ENCODE measurements at places on chromosomes 6 and 20.

DNA sequence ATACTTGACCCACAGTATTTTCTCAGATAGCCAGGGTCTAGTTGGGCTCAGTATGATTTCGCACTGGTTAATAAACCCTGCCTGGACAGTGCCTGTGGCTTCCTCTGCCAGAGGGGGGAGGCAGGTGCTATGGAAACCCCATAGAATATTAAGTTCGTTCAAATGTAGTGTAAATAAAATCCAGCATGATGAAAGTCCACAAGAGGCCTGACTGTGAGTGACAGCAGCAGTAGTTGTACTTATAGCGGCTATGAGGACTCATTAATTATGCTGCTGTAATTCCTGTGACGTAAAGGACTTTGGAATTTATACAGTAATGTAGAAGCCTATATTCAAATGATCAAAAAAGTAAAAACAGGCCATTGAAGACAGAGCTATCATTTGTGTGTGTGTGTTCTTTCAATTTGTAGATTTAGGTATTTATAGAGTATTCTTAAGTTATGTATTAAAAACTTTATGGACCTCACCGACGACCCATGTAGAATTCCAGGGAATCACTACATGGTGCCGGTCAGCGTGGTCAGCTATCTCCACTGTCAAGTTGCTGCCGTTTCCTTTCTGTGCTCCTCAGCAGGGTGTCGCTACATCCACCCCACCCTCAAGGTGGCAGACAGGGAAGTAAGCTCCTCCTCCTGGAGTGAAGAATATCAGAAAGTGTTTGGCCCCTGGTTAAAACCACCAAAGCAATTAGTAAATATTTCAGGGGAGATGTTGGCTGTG is 10.0 kb downstream of the PYGB start:
- no peak for DNase-seq

- no peak for DNase-seq
Measured at GRCh38 chr6:42724825-42725224, 2.4 kb upstream of the PRPH2 start.

DNA sequence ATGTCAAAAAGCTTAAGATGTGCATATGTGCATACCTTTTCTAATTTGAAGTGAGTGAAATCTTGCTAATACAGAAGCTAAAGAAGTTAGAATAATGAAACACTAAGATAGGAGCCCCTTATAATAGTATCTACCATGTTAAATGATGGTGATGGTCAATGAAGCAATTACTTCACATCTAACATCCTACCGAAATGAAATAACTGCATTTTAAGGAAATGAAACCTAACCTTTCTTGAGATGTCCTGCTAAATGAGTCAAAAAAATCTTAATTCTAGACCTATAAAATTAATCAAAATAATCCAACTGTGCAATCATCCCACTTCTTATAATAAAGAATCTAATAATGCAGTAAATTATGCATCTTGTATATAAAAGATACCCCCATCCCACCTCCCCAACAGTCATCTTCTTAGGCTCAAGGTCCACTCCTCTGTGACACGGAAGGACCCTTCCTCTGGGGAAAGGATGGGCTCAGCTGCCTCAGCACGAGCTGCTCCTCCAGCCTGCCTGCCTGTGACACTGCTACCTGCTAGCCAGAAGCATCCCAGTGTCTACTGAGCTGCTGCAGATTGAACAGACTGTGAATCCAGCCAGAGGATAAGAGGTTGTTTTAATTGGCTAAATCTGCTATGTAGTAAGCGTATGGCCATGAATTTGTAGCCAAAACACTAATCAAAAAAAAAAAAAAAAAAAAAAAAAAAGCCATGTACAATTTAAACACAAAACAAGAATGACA is 129.6 kb upstream of the BEND3 start:
- no peak for DNase-seq

DNA sequence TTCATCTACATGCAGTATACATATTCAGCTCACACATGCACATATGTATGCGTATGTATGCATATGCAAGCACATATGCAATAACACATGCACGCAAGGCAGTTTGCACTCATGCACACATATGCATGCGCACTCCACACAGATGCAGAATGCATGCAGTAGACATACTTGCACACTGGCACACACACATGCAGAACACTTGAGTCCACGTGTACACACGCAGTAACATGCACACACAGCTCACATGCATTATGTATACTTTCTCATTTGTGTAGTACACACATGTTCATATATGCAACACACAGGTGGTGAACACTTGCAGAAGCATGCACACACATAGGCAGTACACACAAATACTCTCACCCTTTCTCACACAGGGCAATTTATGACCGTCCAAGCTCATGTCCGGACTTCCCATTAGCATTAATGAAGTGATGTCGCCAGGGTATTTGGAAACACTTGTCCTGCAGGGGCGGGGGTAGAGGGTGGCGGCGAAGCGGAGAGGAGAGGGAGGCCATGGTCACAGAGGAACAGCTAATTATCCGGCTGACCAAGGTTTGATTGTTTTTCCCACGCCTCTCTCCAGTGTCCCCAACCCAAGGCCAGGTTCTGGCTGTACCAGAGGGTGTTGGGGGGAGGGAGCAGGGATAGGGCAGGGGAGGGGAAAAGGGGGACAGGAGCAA is 91.3 kb downstream of the VEGFA start:
- DNase-seq, result no peak

- peak; percentile 79 for DNase-seq
Measured at GRCh38 chr6:137882225-137882961, 15.3 kb downstream of the TNFAIP3 start.

DNA sequence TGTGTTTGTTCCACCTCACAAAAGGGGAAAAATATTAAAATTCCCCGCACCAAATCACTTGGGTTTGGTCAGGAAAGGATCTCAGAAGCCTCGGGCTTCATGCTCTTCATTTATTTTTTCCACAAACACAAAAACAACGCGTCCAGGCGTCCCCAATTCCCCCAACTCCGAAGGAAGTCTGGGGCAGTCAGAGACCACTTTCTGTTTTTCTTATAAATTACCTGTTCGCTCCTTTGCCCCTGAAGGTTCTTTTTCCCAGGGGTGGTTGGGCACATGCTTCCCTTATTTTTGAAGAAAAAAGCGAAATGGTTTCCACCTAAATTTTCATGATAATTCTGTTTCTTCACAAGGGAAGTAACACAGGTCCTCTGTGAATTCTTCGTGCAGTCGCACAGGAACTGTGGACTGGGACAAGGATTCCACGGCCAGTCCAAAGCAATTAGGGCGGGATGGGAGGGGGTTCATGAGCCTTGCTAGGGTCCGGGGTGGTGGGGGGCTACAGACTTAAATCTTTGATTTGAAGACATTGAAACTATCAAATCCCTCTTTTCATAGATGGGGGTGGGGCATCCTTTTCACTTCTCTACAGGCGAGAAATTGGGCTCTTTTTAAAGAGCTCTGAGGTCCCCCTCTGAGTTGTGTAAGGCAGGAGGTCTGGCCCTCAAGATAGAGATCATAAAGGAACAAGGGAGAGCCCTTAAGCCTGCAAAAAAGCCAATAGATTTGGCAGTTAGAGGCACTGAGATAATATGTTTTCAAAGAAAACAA is 30.5 kb upstream of the HFE start:
- peak; percentile 50 for DNase-seq

DNA sequence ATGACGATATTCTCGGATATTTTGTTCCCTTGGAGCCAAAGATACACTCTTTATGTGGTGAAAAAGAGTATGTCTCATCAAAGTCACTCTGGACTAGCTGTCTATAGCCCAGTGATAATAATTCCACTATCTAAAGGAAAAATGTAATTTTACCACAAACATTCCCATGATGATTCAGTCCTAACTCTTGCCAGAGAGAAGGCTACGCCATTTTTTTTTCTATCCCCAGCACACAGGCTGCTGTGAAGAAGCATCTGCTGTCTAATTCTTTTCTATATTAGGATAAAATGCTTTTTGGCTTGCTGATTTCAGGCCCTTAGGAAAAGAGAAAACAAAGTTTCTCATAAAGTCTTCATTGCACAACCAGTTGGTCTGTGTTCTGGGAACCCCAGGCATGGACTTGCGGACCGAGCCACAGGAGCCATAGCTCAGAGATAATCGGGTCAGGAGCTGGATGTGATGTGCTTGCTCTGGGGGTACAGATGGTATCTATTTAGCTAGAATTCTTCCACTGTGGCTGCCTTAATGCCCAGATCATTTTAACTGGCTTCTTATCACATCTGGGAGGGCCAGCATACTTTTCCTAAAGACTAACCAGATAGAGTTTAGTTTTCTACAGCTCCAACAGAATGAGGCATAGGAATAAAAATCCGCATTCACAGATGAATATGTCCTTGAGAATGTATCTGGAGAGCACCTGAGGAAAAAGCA is 683.7 kb upstream of the ID4 start:
- DNase-seq, result no peak

DNA sequence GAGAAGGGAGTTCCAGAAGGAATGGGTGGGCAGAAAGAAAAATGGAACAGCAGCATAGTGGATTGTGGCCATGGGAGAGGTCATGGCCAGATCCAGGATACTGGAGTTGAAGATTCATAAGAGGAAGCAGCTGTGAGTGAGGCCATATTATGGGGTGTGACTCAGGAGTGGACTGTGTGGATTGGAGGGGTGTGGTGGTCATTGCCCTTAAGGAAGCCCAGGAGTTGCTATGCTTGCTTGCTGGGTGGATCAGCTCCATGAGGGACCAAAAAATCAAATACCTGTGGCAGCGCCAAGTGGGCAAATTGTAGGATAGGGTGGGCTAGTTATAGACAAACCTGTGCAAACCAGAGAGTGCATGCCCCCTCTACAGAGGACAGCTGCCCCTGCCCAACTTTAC is 18.3 kb downstream of the LRRC1 start:
- no peak for DNase-seq

GRCh38 chr6:79246891-79247290 is 12.4 kb upstream of the HMGN3 start:
- peak; percentile 72 for DNase-seq

- no peak for DNase-seq
Measured at GRCh38 chr6:43105538-43106222, 29.6 kb downstream of the PTK7 start.

GRCh38 chr6:47254906-47255305 is 54.8 kb downstream of the TNFRSF21 start:
- DNase-seq, result no peak

DNA sequence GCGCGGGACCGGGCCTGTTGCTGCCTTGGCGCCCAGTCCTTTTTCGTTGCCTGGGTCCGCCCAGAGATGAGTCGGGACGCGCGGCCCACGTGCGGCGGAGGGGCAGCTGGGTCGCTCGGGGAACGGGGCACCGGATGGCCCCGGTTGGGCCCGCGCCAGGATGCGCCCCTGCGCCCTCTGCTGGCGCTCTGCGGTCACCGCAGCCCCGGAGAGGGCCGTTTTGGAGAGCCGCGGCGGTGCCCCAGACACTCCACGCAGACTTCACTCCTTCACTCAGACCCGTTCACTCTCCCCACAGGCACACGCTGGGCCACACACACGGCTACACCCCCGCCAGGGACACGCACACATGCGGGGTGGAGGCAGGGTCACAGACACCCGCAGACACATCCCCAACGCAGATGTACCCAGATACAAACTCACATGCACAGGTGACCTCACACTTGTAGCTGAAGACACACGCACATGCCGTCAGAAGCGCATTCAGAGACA is 38.8 kb downstream of the SRC start:
- peak; percentile 34 for DNase-seq

GRCh38 chr6:158185729-158186456 is 17.7 kb downstream of the GTF2H5 start:
- peak; percentile 15 for DNase-seq

DNA sequence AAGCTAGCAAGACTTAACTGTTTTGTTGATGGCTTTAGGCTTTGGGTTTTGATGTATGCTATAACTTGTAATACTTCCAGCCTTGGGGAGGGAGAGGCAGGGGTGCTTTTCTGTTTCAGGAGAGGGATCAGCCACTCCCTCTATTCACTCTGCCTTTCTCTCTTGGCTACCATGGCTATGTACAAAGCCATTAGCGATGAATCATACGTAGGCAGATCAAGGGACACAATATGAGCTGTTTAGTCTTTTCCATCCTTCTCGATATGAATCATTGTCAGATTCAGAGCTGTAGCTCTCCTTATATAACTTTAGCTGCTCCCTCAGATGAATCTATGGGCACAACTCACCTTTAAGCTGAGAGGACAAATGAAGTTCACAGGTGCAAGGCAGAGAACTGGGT is 230.6 kb downstream of the TSHZ2 start:
- no peak for DNase-seq

GRCh38 chr6:85810558-85810957 is 167.9 kb upstream of the SYNCRIP start:
- peak; percentile 70 for DNase-seq

DNA sequence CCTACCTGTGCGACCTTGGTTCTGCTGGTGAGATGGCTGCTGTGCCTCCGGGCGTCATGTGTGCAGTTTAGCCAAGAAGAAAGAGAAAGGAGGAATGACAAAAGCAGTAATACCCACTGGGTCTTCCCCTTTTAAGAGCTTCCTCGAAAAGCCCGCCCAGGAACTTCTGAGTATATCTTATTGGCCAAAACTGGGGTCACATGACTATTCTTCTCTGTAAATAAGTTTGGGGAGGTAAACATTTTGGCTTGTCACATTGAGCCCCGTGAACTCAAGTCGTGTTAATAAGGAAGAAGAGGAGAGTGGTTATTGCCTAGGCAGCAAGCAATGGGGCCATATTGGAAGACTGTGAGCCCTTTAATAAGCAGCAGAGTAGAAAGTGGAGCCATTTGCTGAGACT is 130.4 kb upstream of the ECI2 start:
- no peak for DNase-seq

- peak; percentile 75 for DNase-seq
Measured at GRCh38 chr6:139641376-139641775, 266.9 kb upstream of the CITED2 start.

DNA sequence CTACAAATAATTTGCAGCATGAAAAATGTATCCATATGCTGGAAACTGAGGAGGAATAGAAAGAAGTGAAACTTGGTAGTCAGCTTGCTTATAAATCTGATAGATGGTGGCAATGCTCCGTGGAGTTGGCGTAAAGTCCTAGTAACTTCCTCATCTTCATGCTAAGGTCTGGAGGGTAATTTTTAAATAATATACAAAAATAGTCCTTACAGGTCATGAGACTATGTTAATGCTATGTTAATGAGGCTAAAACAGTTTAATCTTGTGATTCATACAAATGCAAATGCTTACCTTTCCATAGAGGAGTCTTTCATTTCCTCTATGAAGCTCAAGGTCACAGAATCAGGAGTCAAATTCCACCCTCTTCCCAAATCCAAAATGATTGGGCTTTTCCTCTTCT is 9.4 kb upstream of the CRIP3 start:
- peak; percentile 62 for DNase-seq

GRCh38 chr6:21808551-21809242 is 215.1 kb downstream of the SOX4 start:
- no peak for DNase-seq

All from MV-4-11 (cell line).